ENCODE measurements at places on chromosomes 12 and 14. TPM values are rescaled to one million over a fixed set of nuclear protein-coding genes. Genes with fewer than 3 reads are reported as not detected.

The CCDC38 gene
- 0.09 TPM for total RNA-seq

The ADCY6 gene
- total RNA-seq, result 66.1 TPM

The GLT8D2 gene
- 13.1 TPM for total RNA-seq

The SYNDIG1L gene
- 0.58 TPM for total RNA-seq

The AKAP6 gene
- 7.3 TPM for total RNA-seq

The PAX9 gene
- not detected for total RNA-seq

The COL2A1 gene
- 86.4 TPM for total RNA-seq

The LRRK2 gene
- 1.7 TPM for total RNA-seq

The DLK1 gene
- total RNA-seq, result 1,080 TPM

The SSPN gene
- 19.4 TPM for total RNA-seq

The EID3 gene
- 4.5 TPM for total RNA-seq

The C12orf54 gene
- total RNA-seq, result 0.38 TPM

The DDX23 gene
- 97.9 TPM for total RNA-seq

The GALNT16 gene
- total RNA-seq, result 6.4 TPM

The ANKRD33 gene
- total RNA-seq, result 0.27 TPM

The RIMKLB gene
- total RNA-seq, result 121 TPM

The TMEM119 gene
- 43.2 TPM for total RNA-seq

The SELPLG gene
- 0.47 TPM for total RNA-seq

The RTN1 gene
- total RNA-seq, result 0.78 TPM

The SLC6A13 gene
- total RNA-seq, result 0.97 TPM

The SLC5A8 gene
- total RNA-seq, result not detected

The RAP1B gene
- total RNA-seq, result 114 TPM

The RPGRIP1 gene
- 0.35 TPM for total RNA-seq

The TMEM19 gene
- total RNA-seq, result 17.3 TPM
